ENCODE measurements at places on chromosomes 16 and 17.

- no peak for DNase-seq
Observed at GRCh38 chr17:76598004-76598439, 12.4 kb upstream of the ST6GALNAC2 start.

DNA sequence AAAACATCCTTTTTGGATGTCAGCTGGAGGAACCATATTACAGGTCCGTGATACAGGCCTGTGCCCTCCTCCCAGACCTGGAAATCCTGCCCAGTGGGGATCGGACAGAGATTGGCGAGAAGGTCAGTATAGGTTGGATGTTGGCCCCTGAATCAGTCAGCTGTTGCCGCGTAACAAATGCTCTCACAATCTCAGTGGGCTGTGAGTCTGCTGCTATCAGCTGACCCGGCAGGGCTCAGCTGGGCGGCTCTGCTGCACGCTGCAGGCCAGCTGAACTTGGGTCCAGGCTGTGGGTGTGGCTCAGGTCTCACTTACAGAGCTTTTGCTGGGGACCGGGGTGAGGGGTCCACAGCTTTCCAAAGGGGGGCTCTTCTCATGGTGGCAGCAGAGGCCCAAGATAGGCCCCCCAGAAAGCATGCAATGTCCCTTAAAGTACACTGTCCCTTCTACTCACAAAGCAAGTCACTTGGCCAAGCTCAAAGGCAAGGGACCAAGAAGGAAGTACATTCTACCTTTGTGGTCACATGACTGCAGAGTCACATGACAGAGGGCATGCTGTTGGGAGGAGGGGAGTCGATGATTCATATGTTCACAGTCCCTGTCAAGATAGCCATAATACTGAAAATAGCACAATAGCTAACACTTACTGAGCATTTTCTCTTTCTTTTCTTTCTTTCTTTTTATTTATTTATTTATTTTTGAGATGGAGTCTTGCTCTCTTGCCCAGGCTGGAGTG, 134.2 kb downstream of the ABCC1 start:
- DNase-seq, result no peak

DNA sequence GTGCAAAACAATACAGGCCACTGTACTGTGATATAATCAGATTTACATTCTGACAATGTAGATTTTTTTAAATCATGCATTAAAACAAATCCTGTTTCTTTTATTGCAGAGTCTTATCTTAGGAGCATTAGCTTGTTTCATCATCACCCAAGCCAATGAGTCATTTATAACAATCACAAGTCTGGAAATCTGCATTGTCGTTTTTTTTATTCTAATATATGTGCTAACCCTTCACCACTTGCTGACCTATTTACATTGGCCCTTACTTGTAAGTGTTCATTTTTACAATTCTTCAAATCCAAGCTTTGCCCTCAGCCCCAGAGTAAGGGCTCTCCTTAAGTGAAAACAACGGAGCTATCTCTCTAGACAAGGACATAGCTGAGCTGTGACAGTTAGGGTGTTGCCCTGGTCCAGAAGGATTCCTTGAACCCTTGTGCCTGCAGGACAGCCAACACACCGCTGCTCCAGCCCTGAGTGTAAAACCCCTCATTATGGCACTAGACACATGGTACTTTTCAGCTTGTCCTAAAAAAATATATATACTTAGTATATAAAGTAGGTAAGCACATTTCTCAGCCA, 3.7 kb downstream of the CMTM1 start:
- no peak for DNase-seq

GRCh38 chr17:21096874-21097273, 29.9 kb upstream of the DHRS7B start:
- DNase-seq, result no peak

DNA sequence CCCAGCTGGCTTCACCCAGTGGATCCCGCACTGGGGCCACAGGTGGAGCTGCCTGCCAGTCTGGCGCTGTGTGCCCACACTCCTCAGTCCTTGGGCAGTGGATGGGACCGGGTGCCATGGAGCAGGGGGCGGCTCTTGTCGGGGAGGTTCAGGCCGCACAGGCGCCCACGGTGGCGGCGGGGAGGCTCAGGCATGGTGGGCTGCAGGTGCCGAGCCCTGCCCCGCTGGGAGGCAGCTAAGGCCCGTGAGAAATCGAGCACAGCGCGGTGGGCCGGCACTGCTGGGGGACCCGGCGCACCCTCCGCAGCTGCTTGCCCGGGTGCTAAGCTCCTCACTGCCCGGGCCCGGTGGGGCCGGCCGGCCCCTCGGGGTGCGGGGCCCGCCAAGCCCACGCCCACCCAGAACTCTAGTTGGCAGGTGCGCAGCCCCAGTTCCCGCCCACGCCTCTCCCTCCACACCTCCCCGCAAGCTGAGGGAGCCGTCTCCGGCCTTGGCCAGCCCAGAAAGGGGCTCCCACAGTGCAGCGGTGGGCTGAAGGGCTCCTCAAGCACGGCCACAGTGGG, 26.6 kb downstream of the CCDC42 start:
- DNase-seq, result no peak

DNA sequence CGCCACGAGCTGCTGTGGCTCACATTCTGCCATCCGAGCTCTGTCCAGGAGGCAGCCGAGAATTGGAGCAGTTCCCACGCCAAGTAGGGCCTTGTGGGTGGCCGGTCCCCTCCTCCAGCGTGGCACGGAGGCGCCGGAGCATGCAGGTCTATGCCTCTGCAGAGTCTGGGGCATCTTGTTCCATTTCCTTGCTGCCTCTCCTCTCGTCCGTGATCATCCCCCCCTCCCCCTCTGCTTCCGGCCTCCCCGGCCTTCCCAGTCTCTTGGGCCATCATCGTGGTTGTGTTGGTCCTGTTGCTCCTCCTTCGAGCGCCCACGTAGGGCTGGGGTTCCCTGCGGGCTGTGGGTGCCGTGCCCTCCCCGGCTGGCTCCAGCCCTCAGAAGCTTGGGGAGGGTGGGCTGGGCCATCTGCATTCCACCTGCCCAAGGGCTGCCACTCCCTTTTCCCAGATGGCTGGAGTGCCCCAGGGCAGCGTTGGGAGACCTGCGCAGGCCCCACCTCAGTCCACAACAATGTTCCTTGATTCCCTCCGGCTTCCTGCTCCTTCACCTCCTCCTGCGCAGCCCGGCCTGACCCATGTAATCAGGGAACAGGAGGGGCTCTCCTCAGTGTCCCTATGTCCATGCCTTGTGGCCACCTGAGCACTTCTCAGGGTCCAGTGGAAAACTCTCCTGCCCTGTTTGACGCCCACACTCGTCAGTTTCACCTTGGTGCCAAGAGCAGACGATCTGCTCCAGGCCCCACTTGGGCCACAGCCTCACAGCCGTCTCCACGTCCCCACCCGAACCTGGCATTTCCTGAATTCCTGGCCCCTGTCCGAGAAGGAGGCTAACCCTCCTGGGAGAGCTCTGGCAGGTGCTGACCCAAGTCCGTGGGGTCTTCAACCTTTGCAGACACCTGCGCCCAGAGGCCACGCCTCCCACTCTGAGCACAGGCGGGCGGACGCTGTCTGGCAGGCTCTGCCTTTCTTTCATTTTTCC, 37.1 kb downstream of the BAIAP2 start:
- DNase-seq, result no peak

DNA sequence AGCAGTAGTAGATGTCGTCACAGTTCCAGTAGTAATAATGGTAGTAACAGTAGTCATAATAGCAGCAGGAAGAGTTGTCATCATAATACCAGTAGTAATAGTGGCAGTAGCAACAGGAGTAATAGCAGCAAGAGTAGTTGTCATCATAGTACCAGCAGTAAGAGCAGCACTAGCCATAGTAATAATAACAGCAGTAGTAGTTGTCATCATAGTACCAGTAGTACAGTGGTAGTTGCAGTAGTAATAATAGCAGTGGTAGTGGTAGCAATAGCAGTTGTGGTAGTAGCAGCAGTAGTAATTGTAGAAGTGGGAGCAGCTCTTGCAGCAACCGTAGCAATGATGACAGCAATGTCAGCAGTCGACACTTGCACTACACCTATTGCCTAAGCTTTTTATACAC, 502.8 kb downstream of the HS3ST4 start:
- no peak for DNase-seq

- DNase-seq, result no peak
Observed at GRCh38 chr16:14117051-14117450, 45.9 kb downstream of the MRTFB start.

GRCh38 chr17:74838274-74838673, 21.4 kb downstream of the GRIN2C start:
- no peak for DNase-seq

- DNase-seq, result no peak
Observed at GRCh38 chr17:82435601-82436583, 14.7 kb downstream of the CYBC1 start.

DNA sequence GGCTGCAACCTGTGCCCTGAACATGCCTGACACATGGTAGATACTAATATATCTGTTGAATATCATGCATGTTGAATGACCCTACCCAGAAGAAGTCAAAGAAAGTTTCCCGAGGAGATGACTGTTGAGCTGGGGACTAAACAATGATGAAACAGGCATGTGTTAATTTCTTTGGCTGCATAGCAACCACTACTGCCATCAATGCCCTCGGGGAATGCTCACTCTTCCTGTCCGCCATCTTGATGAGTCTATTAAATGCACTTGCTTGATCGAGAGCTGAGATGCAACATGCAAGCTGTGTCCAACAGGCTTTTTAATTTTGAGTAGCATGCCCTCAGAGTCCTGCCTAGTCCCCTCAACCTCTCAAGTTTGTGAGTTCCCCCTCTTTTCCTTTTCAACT, 31.3 kb downstream of the GRIN2A start:
- DNase-seq, result no peak

- DNase-seq, result no peak
Observed at GRCh38 chr16:82481455-82481854, 145.3 kb upstream of the CDH13 start.

GRCh38 chr16:30621765-30622164, 11.6 kb upstream of the ZNF689 start:
- DNase-seq, result no peak

DNA sequence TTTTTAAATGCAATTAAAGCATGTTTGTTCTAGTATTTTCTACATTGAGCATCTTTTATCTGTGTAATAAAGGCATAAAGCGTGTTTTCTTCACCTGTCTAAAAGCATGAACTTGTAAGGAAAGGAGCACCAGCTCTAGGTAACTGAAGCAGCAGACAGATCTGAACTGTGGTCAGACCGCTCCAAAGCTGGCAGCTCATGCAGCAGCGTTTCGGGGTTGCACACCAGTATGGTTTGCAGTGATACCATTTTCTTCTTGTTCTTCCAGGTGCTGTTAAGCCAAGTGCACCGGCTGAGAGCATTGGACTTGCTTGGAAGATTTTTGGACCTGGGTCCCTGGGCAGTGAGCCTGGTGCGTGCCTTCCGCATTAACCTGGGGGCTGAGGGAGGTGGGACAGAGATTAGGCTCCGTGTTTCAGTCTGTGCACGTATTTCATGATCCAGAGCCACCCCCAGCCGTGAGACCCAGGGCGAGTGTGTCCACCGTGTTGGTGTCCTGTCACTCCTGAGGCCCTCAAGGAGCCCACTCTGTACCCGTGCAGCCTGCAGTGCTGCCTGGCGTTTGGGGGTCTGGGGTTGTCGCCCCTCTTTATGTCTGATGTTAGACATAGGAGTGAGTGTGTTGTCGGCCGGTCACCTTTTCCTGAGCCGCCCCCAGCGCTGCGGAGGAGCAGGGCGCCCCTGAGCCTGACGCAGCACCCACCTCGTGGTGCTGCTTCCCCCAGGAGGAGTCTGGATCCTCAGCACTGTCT, 136.3 kb upstream of the CHMP6 start:
- DNase-seq, result no peak

- DNase-seq, result no peak
Observed at GRCh38 chr17:55661256-55661758, 61.4 kb downstream of the TMEM100 start.

GRCh38 chr16:61215605-61216004, 820.6 kb downstream of the CDH8 start:
- no peak for DNase-seq

DNA sequence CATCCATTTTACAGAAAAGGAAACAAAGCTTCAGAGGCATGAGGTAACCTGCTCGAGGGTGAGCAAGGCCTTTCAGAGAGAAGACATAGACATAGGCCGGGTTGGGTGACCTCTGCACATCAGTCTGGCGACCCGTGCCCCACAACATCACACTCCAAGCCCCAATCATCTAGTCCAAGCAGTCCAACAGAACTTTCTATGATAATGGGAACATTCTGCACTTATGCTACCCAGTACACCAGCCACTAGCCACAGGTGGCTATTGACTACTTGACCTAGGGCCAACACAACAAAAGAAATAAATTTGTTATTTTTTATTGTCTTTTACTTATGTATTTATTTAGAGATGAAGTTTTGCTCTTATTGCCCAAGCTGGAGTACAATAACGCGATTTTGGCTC, 20.8 kb downstream of the MYH11 start:
- DNase-seq, result no peak

- no peak for DNase-seq
Observed at GRCh38 chr16:23345237-23345636, 43.1 kb downstream of the SCNN1B start.

DNA sequence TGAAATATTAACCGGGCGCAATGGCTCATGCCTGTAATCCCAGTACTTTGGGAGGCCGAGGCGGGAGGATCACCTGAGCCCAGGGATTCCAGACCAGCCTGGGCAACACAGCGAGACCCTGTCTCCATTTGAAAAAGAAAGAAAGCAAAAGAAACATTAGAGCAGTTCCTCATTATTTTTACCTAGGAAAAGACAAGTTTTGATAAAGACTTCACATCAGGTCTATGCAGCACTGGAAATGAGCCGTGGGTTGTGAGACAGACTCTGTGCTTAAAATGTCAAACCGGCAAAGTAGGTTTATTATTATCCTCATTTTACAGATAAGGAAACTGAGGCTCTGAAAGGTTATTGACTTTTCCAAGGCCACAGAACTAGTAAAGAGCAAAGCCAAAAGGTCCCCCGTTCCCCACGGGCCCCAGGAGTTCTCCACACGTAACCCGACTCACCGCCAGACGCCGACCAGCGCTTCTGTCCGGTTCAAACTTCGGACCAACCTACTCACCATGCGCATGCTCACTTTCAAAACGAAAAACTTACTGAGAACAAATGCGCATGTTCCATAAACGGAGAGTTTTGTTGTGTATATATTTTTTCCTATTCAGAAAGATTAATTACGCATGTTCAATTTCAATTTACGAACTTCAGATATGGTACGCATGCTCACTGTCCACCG, 356 bp downstream of the TUBD1 start:
- no peak for DNase-seq

- no peak for DNase-seq
Observed at GRCh38 chr16:54699656-54700055, 231.0 kb upstream of the IRX5 start.
